ENCODE measurements at places on chromosomes 7 and 10. TPM values are rescaled to one million over a fixed set of nuclear protein-coding genes. Genes with fewer than 3 reads are reported as not detected.

DNA sequence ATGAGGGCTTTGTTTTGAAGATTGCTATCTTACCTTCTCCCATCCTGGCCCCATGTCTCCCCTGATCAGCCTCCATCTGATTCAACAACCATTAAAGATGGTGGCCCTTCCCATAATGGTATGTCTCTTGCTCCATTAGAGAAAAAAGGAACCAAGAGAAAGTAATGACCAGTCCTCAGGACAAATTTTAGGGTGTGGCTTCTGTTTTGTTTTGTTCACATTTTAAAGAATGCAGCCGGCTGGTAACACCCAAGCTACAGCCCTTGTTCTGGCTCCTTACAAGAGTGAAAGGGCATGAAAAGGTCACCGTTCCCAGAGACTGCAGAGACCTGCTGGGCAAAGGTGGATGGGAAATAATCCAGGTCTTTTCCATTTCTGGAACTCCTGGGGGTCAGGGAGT is 287.9 kb upstream of the NEBL start:
- peaks cover 5% of the 10 kb centered on the region for H3K4me1 ChIP-seq
- no peak overlapping the region for H3K27ac ChIP-seq
- no peaks in the 10 kb centered on the region for H3K36me3 ChIP-seq
- DNase-seq, result no peak
- H3K27me3 ChIP-seq, result no peaks in the 10 kb centered on the region
- H3K4me3 ChIP-seq, result no peak overlapping the region

GRCh38 chr7:132544999-132545398 is 31.3 kb downstream of the PLXNA4 start:
- no peaks in the 10 kb centered on the region for H3K4me1 ChIP-seq
- H3K27ac ChIP-seq, result no peak overlapping the region
- DNase-seq, result no peak
- H3K36me3 ChIP-seq, result no peaks in the 10 kb centered on the region
- H3K4me3 ChIP-seq, result no peak overlapping the region

DNA sequence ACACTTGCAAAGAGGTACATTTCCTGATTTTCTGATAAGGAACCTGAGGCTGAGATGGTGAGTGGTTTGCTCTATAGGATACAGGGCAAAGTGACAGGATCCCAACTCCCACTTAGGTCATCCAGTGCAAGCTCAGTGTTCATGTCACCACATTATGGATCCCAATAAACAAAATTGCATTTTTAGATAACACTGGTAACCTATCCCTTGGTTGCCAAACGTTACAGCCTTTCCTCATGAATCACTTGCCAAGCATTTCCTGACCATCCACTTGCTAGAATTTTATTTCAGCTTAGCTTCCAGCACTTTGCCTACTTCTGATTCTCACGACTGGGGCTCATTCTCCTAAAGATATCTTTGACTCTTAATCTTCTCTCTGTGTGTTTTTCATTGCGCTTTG is 131.4 kb upstream of the ODAD2 start:
- no peaks in the 10 kb centered on the region for H3K36me3 ChIP-seq
- H3K27me3 ChIP-seq, result no peaks in the 10 kb centered on the region
- no peak overlapping the region for H3K27ac ChIP-seq

GRCh38 chr7:45082831-45083331 is 5.9 kb downstream of the NACAD start:
- H3K27me3 ChIP-seq, result no peaks in the 10 kb centered on the region
- DNase-seq, result no peak
- no peaks in the 10 kb centered on the region for H3K36me3 ChIP-seq
- no peak overlapping the region for H3K27ac ChIP-seq
- H3K4me1 ChIP-seq, result no peaks in the 10 kb centered on the region

- H3K36me3 ChIP-seq, result no peaks in the 10 kb centered on the region
- no peak overlapping the region for H3K27ac ChIP-seq
- H3K4me1 ChIP-seq, result peaks cover 25% of the 10 kb centered on the region
- H3K27me3 ChIP-seq, result no peaks in the 10 kb centered on the region
Measured at GRCh38 chr10:14089556-14090292, 241.0 kb downstream of the FRMD4A start.

- H3K27me3 ChIP-seq, result no peaks in the 10 kb centered on the region
- no peak overlapping the region for H3K4me3 ChIP-seq
Measured at GRCh38 chr10:116134322-116134721, 138.7 kb downstream of the GFRA1 start.

DNA sequence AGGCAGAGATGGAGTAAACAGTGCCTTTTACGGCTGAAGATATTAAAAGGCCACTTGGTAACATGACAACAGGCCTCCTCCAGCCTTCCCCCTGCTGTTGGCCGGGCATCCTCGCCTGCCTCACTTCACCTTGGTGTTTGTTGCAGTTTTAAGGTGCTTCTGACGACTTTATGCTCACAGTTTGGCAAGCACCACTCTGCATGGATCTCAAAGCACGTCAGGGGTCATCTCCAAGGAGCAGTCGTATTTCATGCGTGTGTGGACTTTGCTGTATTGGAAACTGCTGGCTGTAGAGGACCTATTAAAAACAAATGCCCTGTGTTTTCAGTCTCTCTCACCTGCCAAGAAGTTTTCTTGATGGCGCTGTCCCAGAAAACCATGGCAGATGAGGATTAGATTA is 483.1 kb downstream of the RPS24 start:
- no peak overlapping the region for H3K27ac ChIP-seq
- DNase-seq, result no peak
- H3K27me3 ChIP-seq, result no peaks in the 10 kb centered on the region
- no peaks in the 10 kb centered on the region for H3K36me3 ChIP-seq
- no peak overlapping the region for H3K4me3 ChIP-seq

- DNase-seq, result no peak
- H3K36me3 ChIP-seq, result no peaks in the 10 kb centered on the region
- H3K27me3 ChIP-seq, result no peaks in the 10 kb centered on the region
- H3K4me1 ChIP-seq, result no peaks in the 10 kb centered on the region
Measured at GRCh38 chr10:117410557-117410956, 35.3 kb upstream of the PDZD8 start.

The TMEM236 gene
- not detected for total RNA-seq
